ENCODE measurements at places on chromosomes 5 and 9. TPM values are rescaled to one million over a fixed set of nuclear protein-coding genes. Genes with fewer than 3 reads are reported as not detected.

Gene TEX48
- not detected for total RNA-seq

Gene GPX3
- 744 TPM for total RNA-seq

Gene BARHL1
- total RNA-seq = not detected

Gene GARIN3
- total RNA-seq = not detected
